Psoas muscle (tissue), 8 donors: ENCODE measurements at places on chromosomes 7 and 10. TPM values are rescaled to one million over a fixed set of nuclear protein-coding genes. Genes with fewer than 3 reads are reported as not detected.
A peak's percentile ranks its signal among the peaks of the same experiment; 100 is the strongest.

Gene EVX1
- not detected for polyA plus RNA-seq

Gene GDF10
- polyA plus RNA-seq, result 0.14 TPM

Gene HTR5A
- polyA plus RNA-seq, result not detected

DNA sequence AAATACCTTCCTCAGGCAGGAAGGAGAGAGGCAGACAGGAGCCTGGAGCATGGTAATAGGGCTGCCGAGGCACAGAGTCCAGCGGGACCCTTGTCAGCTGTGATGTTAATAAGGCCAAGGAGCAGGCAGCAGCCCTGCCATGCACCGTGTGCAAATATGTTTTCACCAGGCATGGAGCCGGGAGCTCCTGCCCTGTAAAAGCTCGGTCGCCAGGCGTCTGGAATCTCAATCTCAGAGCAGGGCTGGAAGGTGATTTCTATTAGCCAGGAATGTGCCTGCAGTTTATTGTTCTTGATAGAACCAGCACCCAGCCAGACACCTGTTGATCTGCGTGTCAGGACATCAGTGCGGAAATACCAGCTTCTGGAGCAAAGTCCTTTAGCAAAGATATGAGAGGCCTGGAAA lies 469.8 kb downstream of the GLRX3 start:
- DNase-seq, result no peak

- DNase-seq, result no peak
Measured at GRCh38 chr7:155084969-155085368, 14.8 kb downstream of the HTR5A start.

DNA sequence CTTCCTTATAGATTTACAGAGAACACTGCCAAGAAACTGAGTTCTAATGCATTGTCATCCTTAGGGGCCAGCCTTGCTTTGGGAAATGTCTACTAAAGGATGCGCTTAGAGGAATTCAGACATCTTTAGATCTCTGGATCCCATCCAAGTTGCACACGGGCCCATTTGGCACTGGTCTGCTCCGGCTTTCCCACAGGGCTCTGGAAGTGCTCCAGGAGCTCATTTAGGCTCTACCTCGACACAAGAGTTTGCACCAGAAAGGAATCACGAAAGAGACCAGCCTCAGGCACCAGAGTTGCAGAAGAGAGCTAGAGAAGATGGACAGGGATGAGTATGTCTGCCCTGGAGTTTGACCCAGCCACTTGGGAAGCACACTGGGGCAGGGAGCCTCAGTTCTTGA lies 150.1 kb upstream of the TMEM72 start:
- no peak for DNase-seq

DNA sequence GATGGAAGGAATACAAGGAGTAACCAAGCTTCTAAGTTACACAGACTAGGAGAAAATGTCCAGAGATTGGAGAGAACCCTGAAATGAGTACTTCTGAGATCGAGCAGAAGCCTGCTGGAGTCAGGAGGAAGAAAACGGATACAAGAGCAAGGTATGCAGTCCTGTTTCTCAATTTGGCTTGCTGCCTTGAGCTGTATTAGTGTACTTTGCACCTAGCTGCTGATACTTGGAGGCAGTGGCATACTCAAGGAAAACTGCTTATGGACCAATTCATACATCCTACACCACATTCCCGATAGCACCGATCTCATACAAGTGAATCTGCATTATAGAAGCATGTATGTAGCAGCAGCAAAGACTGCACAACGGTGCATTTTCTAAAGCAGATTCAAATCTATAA lies 14.4 kb downstream of the PIP4K2A start:
- no peak for DNase-seq

DNA sequence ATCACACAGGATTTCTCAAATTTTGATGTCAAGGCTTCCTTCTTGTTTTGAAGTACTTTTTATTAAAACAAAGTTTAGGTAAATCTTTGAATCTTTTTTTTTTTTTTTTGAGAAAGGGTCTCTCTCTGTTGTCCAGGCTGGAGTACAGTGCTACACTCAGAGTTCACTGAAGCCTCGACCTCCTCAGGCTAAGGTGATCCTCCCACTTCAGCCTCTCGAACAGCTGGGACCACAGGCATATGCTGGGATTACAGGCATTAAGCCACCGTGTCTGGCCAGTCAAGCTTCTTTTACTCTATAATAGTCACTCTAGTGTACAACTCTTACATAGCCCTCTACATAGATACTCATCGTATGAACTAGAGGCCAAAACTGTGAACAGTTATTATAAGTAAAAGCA lies 3.4 kb downstream of the RUFY2 start:
- DNase-seq, result no peak

DNA sequence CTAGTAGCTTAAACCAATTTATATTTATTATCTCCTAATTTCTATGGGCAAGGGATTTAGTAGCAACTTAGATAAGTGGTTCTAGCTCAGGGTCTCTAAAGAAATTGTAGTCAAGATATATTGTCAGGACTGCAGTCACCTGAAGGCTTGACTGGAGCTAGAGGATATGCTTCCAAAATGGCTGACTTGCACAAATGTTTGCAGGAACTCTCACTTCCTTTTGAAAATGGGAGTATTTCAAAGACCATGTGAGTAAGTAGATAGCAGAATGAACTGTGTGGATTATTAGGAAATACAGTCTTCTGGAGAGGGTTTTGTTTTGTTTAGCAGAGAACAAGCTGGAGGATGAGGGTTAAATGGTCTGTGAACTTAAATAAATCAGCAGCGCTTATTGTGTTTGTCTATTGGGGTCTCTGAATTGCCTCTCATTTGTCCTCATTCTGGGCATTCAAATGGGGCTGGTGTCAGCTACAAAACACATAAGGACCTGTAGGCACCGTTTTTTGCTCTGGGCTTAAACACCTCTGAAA lies 524.6 kb downstream of the LRMDA start:
- DNase-seq, result no peak

GRCh38 chr10:78643513-78643912 lies 425.3 kb upstream of the ZMIZ1 start:
- no peak for DNase-seq

GRCh38 chr10:13891128-13892000 lies 304.6 kb downstream of the PRPF18 start:
- peak; percentile 58 for DNase-seq
